ENCODE measurements at places on chromosomes 12 and 14. TPM values are rescaled to one million over a fixed set of nuclear protein-coding genes. Genes with fewer than 3 reads are reported as not detected.

KRT6B gene
- not detected for total RNA-seq

LRRK2 gene
- total RNA-seq = not detected

RTN1 gene
- 0.20 TPM for total RNA-seq

GRCh38 chr12:56723352-56723751, 1.7 kb downstream of the NACA start:
- no peak for DNase-seq
- peak overlapping the region; percentile 94 for H3K4me3 ChIP-seq
- H3K36me3 ChIP-seq = peaks cover 43% of the 10 kb centered on the region

GRCh38 chr14:93132472-93133065, 16.8 kb upstream of the ITPK1 start:
- H3K27ac ChIP-seq = no peak overlapping the region
- peak; percentile 70 for DNase-seq
- peaks cover 1% of the 10 kb centered on the region for H3K27me3 ChIP-seq
- no peak overlapping the region for H3K4me3 ChIP-seq

GRCh38 chr12:25497021-25497420, 56.1 kb downstream of the LMNTD1 start:
- no peak overlapping the region for H3K27ac ChIP-seq
- no peak overlapping the region for H3K4me3 ChIP-seq
- DNase-seq = no peak
- no peaks in the 10 kb centered on the region for H3K27me3 ChIP-seq
- peaks cover 8% of the 10 kb centered on the region for H3K4me1 ChIP-seq

E2F7 gene
- 9.1 TPM for total RNA-seq

DNA sequence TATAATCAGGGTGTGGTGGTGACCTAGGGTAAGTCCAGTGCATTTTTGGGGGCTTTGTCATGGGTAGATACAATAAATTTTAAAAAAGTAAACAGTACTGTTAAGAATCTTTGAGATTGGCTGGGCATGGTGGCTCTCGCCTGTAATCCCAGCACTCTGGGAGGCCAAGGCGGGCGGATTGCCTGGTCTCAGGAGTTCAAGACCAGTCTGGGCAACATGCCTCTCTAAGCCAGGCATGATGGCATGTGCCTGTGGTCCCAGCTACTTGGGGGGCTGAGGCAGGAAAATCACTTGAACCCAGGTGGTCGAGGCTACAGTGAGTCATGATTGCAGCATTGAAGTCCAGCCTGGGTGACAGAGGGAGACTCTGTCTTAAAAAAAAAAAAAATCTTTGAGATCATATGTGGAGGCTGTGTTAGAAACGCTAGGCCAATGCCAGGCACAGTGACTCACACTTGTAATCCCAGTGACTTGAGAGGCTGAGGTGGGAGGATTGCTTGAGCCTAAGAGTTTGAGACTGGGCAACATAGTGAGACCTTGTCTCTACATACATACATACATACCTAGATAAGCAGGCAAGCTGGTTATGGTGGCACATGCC, 67.7 kb downstream of the PRKCH start:
- H3K27ac ChIP-seq = no peak overlapping the region
- peaks cover 3% of the 10 kb centered on the region for H3K27me3 ChIP-seq
- DNase-seq = no peak
- no peaks in the 10 kb centered on the region for H3K36me3 ChIP-seq
- no peak overlapping the region for H3K4me3 ChIP-seq

ARPC3 gene
- total RNA-seq = 234 TPM

GRCh38 chr12:10235761-10236631, 23.3 kb downstream of the GABARAPL1 start:
- 0 out of 2 replicates have a peak, but pooled peaks cover 1% of the 10 kb centered on the region for H3K27me3 ChIP-seq
- H3K36me3 ChIP-seq = no peaks in the 10 kb centered on the region
- DNase-seq = peak; percentile 17
- no peaks in the 10 kb centered on the region for H3K4me1 ChIP-seq
- no peak overlapping the region for H3K4me3 ChIP-seq

- H3K36me3 ChIP-seq = no peaks in the 10 kb centered on the region
- H3K27me3 ChIP-seq = no peaks in the 10 kb centered on the region
- H3K4me1 ChIP-seq = peaks cover 24% of the 10 kb centered on the region
- DNase-seq = no peak
- H3K27ac ChIP-seq = no peak overlapping the region
Observed at GRCh38 chr12:101824831-101825230, 5.9 kb downstream of the GNPTAB start.

GRCh38 chr12:27592548-27592947, 68.5 kb downstream of the PPFIBP1 start:
- H3K4me1 ChIP-seq = no peaks in the 10 kb centered on the region
- no peak overlapping the region for H3K27ac ChIP-seq
- no peak overlapping the region for H3K4me3 ChIP-seq
- no peak for DNase-seq
- H3K36me3 ChIP-seq = peaks cover 3% of the 10 kb centered on the region

DNA sequence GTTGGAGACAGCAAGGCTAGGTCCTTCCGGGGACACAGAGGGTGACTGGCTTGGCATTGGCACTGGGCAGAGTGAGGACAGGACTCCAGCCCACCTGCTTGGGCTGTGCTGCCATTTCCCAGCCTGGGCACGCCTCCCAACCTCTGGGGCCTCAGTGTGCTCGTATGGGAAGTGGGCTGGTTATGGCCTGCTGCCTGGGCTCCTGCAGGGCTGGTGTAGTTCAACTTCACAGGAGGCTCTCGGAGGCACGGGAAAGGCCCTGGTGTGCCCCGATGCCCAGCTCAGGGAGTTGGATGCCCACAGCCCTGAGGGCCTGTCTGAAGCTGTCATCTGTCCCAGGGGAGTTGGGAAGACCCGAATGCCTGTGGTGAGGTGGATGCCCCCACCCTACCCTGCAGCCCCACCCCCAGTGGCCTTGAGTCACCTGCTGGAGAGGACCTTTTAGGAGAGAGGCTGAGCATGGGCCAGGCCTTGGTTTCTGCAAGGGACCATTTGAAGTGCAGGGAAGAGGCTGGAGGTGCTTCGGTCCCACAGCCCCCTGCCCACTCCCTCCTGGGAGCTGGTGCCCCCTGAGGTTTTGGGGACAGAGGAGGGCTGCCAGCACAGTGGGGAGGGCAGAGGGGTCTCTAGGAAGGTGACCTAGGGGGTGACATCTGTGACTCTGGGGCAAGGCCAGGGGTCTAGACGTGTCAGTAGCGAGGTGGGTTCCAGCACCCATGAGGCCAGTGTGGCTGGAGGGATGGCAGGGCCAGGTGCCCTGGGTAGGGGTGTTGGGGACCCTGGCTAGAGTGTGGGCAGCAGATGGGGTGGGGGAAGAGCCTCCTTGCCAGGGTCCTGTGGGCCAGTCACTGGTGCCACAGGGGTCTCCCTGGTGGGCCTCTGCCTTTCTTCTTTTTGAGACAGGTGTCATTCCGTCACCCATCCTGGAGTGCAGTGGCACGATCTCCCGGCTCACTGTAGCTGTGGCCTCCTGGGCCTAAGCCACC, 9.1 kb downstream of the ULK1 start:
- peaks cover 5% of the 10 kb centered on the region for H3K36me3 ChIP-seq
- H3K4me3 ChIP-seq = no peak overlapping the region
- no peaks in the 10 kb centered on the region for H3K27me3 ChIP-seq
- DNase-seq = no peak
- H3K4me1 ChIP-seq = no peaks in the 10 kb centered on the region

DNA sequence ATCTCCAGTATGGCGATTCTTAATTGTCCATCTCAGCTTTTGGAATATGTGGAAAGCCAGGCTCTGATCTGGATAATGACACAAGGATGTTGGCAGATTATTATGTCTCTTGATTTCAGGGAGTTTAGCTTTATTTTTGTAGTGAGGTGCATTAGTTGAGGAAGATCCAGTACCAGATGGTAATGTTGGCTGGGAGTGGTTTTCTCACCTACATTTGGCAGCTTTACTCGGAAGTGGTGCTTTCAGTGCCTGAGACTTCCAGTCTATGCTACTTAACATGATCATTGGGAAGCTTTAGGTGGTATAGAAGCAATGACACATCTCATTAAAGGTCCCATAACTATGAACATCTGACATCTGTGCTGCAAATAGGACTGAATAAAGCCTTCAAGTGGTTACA, 7.5 kb downstream of the SLC15A5 start:
- DNase-seq = no peak
- no peaks in the 10 kb centered on the region for H3K36me3 ChIP-seq
- no peaks in the 10 kb centered on the region for H3K4me1 ChIP-seq
- no peak overlapping the region for H3K4me3 ChIP-seq
- no peaks in the 10 kb centered on the region for H3K27me3 ChIP-seq
- no peak overlapping the region for H3K27ac ChIP-seq

- no peak overlapping the region for H3K4me3 ChIP-seq
- H3K27ac ChIP-seq = no peak overlapping the region
- H3K36me3 ChIP-seq = no peaks in the 10 kb centered on the region
- DNase-seq = no peak
- H3K27me3 ChIP-seq = no peaks in the 10 kb centered on the region
Observed at GRCh38 chr12:31261744-31262143, 64.2 kb downstream of the SINHCAF start.

DNA sequence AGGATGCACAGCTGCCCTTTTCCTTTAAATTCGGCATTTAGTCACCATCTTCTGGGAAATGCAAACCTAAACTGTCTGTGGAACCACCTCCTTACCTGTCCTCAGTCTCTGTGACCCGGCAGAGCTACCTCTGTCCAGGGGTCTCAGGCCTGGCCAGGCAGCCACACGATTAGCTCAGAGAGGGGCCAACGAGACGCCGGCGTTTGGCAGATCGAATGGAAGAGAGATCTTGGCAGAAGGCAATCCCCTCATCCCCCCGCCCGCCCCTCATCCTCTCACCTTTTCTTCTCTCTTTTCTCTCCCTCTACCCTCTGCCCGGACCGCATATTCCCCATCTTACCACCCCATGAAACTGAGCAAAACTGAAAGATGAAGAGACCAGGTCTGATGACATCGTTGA, 101.0 kb downstream of the PIWIL1 start:
- H3K27ac ChIP-seq = no peak overlapping the region
- H3K27me3 ChIP-seq = peaks cover 11% of the 10 kb centered on the region

GPR132 gene
- not detected for total RNA-seq

FBLN5 gene
- total RNA-seq = 0.60 TPM

TBC1D30 gene
- 0.42 TPM for total RNA-seq

GRCh38 chr12:113683574-113683973, 211.9 kb upstream of the LHX5 start:
- H3K4me1 ChIP-seq = no peaks in the 10 kb centered on the region
- no peaks in the 10 kb centered on the region for H3K27me3 ChIP-seq
- no peak overlapping the region for H3K27ac ChIP-seq
- no peak for DNase-seq

ERBB3 gene
- 55.2 TPM for total RNA-seq

CD69 gene
- total RNA-seq = not detected

SLC25A47 gene
- total RNA-seq = 1.0 TPM

- no peaks in the 10 kb centered on the region for H3K27me3 ChIP-seq
- H3K4me3 ChIP-seq = no peak overlapping the region
- no peaks in the 10 kb centered on the region for H3K4me1 ChIP-seq
- no peak for DNase-seq
- no peak overlapping the region for H3K27ac ChIP-seq
Observed at GRCh38 chr14:47044841-47045240, 393.3 kb upstream of the RPL10L start.

DNA sequence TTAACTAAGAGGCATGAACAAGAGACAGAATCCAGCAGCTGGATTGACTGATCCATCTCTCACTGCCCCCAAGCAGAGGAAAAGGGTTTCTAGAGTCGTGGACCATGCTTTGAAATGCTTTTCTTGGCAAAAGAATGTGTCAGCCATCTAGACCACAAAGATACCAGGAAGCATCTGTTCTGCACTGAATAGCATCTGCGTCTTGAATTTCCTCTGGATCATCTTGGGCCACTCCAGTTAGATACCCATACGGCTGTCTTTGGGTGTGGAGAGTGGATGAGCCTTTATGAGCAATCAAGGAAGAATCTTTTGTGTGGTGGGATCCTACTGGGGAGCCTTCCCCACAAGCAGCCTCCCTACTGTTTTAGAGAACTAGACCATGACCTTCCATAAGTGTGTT, 16.0 kb upstream of the RFX4 start:
- no peak overlapping the region for H3K27ac ChIP-seq
- DNase-seq = no peak
- no peaks in the 10 kb centered on the region for H3K36me3 ChIP-seq
- no peaks in the 10 kb centered on the region for H3K27me3 ChIP-seq
- no peaks in the 10 kb centered on the region for H3K4me1 ChIP-seq

GRCh38 chr14:94119071-94119470, 8.5 kb downstream of the IFI27 start:
- H3K4me3 ChIP-seq = no peak overlapping the region
- no peaks in the 10 kb centered on the region for H3K36me3 ChIP-seq
- peaks cover 38% of the 10 kb centered on the region for H3K27me3 ChIP-seq
- no peak overlapping the region for H3K27ac ChIP-seq
- peaks cover 27% of the 10 kb centered on the region for H3K4me1 ChIP-seq

- peaks cover 64% of the 10 kb centered on the region for H3K4me1 ChIP-seq
- DNase-seq = peak; percentile 95
- peak overlapping the region; percentile 85 for H3K27ac ChIP-seq
- peaks cover 41% of the 10 kb centered on the region for H3K27me3 ChIP-seq
- peak overlapping the region; percentile 63 for H3K4me3 ChIP-seq
Observed at GRCh38 chr12:49347311-49348193, 864 bp downstream of the DNAJC22 start.

GRCh38 chr14:72590577-72590976, 303.3 kb downstream of the DPF3 start:
- no peak overlapping the region for H3K4me3 ChIP-seq
- H3K27me3 ChIP-seq = peaks cover 5% of the 10 kb centered on the region
- no peak overlapping the region for H3K27ac ChIP-seq
- H3K36me3 ChIP-seq = no peaks in the 10 kb centered on the region

GRCh38 chr12:25876383-25877045, 82.0 kb upstream of the RASSF8 start:
- no peaks in the 10 kb centered on the region for H3K4me1 ChIP-seq
- no peaks in the 10 kb centered on the region for H3K36me3 ChIP-seq
- H3K27ac ChIP-seq = no peak overlapping the region
- H3K4me3 ChIP-seq = no peak overlapping the region
- DNase-seq = no peak

DNA sequence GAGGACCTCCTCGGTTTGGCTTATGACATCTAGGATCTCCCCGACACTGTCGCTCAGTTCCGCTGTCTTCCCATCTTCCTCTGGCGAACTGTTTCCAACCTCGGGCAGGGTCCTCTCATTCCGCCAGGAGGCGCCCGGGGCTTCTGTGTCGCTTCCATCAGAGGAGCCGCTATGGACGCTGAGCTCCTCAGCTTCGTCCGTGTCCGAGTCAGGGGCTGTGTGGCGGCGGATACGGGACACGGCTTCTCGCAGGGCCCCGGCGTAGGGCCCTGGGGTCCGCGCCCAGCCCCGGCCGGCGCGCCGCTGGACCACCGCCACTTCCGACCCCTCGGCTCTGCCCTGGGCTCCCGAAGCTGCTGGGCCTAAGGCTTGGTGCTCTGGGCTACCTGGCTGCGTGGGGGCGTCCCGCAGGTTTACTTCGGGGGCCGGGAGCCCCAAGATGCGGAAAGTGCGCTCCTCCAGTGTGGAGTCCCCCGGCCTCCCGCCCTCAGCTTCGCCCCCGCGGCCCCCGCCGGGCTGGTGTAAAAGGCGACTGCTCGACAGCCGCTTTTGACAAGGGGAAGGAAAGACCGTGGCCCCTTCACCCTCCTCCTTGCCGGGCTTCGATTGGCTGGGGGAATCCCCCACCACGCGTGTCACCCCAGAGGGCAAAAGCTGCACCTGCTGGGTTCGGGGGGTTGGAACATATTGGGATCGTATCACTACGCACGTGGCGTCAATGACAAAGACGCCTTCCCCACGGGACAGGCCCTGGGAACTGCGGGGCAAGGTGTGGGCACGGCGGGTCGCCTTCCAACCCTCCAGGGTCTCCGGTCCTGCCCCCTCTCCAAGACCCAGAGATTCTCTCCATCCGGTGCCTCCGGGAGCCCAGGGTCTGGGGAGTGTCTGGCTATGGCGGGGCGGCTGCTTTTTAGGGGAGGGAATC, 2.1 kb downstream of the DDN start:
- H3K27ac ChIP-seq = no peak overlapping the region
- peaks cover 63% of the 10 kb centered on the region for H3K4me1 ChIP-seq
- H3K27me3 ChIP-seq = peaks cover 10% of the 10 kb centered on the region
- peaks cover 2% of the 10 kb centered on the region for H3K36me3 ChIP-seq
- H3K4me3 ChIP-seq = peak overlapping the region; percentile 58

TSPAN9 gene
- total RNA-seq = 11.6 TPM
